HTR-8/SVneo (cell line): ENCODE measurements at places on chromosomes 5 and 9.

GRCh38 chr9:133690081-133690561 lies 48.0 kb downstream of the SARDH start:
- no peak for DNase-seq

- DNase-seq, result no peak
Observed at GRCh38 chr9:134624137-134624591, 17.4 kb upstream of the COL5A1 start.

- no peak for DNase-seq
Observed at GRCh38 chr5:157955541-157956172, 96.7 kb upstream of the CLINT1 start.

DNA sequence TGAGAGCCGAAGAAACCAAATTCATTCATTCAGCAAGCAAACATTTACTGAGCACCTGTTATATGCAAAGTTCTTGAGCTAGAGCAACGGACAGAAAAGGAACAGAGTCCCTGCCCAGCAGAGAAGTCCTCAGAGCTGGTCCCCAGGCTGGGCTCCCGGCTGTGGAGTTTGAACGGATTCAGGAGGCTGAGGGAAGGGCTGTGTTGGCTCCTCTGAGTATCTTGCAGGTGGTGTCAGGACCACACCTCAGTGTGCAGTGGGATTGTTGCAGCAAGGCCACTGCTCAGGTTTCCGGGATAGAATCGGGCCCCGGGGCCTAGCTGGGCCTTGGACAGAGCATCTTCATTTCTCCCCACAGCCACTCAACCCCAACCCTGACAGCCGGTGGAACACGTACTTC lies 5.1 kb downstream of the TBC1D13 start:
- DNase-seq, result no peak

DNA sequence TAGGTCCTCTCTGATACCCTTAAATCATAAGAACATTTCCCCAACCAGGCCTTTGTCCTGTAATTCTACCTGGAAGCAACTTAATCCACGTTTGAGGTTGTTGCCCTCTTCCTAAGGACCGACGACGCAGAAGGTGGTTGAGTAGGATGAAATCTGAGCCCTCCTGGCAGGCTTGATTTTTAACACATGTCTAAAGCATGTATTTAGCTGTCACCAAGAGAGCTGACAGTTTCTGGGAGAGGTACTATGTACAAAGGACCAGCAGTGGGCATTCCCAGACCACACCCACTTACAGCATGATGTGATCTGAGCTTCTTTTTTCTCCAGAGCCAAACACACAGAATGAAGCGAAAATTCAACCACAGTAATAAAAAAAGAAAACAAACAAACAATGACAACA lies 260.9 kb downstream of the SH3GL2 start:
- no peak for DNase-seq

GRCh38 chr9:97593960-97594359 lies 39.2 kb downstream of the TSTD2 start:
- DNase-seq, result no peak

DNA sequence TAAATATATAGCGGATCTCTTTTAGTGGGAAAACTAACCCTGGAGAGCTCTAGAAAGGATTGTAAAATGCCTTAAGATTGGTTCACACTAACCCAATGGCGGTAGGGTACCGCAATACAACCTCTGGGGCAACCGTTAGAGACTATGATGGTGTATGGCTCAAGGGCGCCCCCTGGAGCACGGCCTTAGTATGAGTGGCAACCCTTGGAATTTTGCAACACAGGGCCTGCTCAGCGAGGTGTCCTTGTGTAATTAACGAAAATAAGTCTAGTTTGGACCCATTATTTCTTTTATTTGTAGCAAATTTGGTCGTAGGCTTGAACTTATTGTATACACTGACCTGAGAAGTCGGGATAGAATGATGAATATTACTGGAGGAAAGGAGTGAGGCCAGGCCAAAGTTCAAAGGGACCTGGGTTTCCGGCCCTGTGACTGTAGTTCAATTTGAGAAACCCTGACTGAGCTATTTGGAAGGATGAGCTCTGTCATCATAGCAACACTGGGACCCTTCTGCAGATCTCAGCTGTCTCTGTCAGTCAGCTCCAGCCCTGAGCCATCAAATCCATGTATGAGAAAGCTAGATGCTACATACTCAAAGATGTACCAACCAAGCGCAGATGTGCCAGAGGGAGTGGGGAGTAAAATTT lies 54.8 kb downstream of the CAMK4 start:
- peak; percentile 31 for DNase-seq

DNA sequence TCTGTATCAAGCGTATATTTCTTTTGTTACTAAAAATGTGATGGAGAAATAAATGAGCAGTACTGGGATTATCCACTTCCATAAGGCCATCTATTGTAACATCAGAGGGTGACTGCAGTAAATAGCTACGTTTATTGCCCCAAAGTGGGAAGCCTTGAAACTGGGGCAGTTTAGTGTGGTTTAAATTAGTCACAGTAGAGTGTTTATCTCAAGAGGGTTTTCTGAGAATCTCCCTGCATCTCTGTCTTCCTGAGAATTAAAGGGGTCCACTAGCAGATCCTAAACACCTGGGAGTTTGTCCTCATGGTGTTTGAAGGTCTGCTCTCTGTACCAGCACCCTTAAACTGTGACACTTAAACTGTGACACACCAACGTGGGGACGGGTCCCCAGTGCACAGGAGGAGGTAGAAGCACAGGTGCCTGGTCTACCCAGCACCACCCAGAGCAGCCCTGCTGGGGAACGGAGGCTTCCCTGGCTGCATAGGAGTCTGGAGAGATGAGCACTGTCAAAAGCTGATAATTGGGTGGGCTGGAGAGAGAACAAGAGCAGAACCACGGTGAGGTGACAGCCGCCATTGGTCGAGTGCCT lies 25.2 kb downstream of the PRRC2B start:
- DNase-seq, result no peak

DNA sequence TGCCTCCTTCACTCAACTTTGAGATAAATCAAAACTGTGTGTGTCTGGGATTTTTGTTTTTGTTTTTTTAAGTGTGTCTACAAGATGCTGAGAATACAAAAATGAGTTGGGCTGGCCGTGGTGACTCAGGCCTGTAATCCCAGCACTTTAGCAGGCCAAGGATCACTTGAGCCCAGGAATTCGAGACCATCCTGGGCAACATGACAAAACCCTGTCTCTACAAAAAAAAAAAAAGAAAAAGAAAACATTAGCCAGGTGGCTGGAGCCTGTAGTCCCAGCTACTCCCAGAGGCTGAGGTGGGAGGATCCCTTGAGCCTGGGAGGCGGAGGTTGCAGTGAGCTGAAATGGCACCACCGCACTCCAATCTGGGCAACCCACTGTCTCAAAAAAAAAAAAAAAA lies 21.0 kb downstream of the HNRNPK start:
- no peak for DNase-seq

DNA sequence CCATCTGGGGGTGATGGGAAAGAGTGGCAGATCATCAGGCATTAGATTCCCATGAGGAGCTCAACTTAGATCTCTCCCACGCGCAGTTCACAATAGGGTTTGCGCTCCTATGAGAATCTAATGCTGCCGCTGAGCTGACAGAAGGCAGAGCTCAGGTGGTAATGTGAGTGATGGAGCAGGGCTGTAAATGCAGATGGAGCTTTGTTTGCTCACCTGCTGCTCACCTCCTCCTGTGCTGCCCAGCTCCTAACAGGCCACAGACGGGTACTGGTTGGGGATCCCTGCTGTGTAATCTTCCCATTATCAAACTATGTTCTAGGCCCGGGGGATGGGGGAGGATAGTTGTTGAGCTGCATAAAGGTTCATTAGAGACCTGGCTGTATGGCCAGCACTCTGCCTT lies 58.4 kb downstream of the UGCG start:
- no peak for DNase-seq

- DNase-seq, result no peak
Observed at GRCh38 chr9:71515107-71515506, 253.2 kb downstream of the CEMIP2 start.

DNA sequence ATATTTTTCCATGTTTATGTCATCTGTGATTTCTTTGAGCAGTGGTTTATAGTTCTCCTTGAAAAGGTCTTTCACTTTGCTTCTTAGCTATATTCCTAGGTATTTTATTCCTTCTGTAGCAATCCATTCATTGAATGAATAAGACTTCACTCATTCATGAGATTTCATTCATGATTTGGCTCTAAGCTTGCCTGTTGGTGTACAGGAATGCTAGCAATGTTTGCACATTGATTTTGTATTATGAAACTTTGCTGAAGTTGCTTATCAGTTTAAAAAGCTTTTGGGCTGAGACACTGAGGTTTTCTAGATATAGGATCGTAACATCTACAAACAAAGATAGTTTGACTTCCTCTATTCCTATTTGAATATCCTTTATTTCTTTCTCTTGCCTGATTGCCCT lies 15.9 kb downstream of the RLN2 start:
- DNase-seq, result no peak

DNA sequence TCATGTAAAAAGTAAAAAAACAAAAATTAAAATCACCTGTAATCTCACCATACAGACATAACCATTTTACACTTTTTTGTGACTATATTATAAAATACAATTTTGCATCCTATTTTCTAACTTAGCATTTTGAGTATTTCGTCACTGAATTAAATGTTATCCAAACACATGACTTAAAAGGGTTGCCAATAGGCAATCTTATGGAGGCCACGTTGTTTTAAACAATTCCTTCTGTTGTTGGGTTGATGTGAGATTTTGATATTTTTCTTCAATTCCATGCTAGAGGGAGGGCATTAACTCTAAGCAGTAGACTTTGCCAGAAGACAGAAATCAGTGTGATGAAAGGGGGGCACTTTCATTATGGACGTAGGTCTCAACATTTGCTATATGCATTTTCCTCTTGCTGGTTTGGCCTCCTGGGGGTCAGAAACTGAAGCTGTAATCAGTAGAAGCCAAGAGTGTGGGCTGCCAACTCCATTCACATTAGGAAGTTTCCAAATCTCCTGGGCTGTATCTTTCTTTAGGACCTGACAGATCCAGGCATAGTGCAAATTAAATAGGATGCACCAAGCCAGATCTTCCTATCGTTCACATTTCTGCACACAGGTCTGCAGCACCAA lies 614.2 kb upstream of the CLINT1 start:
- DNase-seq, result no peak

DNA sequence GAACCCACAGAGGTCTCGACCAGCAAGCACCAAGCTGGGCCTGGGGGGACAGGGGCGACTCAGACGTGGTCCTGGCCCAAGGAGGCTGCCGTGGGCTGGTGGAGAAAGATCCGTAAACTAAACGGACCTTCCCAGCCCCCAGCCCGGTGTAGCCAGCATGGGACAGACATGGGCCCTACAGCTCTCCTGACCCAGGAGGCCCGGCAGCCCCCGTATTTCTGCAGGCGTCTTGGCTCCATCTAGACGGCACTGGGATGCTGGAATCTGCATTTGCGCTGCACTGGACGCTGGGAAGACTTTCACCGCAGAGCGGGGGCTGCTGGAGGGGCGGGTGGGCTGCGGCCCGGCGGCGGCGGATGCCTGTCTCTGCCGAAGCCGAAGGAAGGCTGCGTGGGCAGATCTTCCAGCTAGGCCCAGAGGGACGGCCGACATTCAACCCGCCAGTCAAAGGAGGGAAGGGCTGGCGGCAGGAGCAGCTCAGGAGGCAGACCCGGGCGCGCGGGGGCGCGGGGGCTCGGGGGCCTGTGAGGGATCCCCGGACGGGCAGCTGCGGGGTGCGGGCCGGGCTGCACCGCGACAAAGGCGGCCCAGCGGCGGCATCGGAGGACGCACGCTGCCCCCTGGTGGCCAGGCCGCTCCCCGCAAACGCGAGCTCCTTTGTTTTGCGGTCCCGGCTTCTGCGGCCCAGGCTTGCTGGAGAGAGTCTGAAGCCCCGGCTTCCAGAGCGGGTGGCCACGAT lies 266.2 kb downstream of the NSG2 start:
- peak; percentile 55 for DNase-seq

- DNase-seq, result no peak
Observed at GRCh38 chr5:10593531-10594181, 29.8 kb downstream of the ANKRD33B start.

DNA sequence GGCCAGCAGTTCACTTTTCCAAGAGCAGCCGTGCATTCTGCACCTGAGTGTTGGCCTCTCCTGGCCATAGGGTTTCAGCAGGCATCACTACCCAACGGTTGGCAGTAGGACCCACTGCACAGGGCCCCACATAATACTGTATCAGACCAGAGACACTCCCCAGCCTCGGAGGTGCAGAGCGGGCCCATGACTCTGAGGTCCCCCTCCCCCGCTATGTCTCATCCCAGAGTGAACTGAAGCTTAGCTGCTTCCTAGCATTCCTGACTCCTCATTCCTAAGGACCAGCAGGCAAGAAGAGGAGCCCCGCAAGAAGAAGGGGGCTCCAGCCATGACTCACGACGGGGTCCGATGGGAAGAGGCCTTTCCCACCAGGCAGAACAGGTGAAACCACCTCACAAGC lies 67.2 kb downstream of the CAMSAP1 start:
- no peak for DNase-seq

GRCh38 chr9:99576002-99576401 lies 245.7 kb upstream of the NR4A3 start:
- no peak for DNase-seq

- DNase-seq, result no peak
Observed at GRCh38 chr9:3682186-3682585, 156.4 kb upstream of the RFX3 start.

GRCh38 chr5:16467363-16468219 lies 2.0 kb upstream of the ZNF622 start:
- DNase-seq, result no peak

DNA sequence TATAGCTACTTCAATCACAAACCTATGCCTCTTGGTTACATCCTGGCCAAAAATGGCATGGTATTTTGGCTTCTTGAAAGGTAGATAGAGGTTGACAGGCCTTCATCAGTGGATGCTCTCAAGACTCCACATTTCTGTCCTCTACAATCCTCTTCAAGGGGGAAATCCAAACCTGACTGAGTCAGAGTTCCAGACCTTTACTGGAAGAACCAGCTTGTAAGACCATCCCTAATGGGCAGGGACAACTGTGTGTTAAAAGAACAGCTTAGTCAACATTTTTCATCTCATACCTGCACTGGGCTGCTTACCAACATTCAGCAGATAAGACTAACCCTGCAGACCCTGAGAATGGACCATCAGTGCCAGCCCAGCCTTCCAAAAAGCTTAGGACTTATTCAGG lies 155.7 kb downstream of the CDK5RAP2 start:
- no peak for DNase-seq

DNA sequence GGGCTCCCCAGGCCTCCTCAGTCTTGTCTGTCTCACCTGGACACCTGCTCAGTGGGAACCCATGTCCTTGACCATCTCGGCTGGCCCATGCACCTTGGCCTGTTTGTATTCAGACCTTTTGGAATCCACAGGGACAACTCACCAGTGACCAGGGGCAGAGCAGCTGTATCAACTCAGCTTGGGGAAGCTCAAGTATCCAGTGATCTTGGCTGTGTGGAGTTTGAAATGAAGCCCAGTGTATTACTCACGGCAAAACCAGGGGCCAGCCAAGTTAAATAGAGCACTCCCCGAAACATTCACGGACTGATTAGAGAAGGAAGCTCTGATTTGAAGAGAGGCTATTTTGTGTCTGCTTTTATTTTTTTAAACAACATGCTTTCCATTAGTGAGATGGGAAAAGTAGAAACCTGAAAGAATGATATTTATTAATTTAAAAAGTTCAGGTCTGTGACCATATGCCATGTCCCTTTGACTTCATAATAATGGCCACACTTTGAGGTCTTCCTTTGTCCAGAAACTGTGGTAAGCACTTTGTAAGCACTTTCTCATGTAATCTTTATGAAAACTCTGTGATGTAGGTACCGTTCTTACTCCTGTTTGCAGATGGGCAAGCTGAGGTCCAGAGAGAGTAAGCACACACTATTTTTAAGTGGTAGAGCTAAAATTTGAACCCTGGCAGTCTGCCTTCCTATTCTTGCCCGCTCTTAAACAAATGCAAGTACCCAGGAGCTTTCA lies 656.5 kb downstream of the BNC2 start:
- DNase-seq, result no peak
